ENCODE measurements at places on chromosomes 16 and 17.

DNA sequence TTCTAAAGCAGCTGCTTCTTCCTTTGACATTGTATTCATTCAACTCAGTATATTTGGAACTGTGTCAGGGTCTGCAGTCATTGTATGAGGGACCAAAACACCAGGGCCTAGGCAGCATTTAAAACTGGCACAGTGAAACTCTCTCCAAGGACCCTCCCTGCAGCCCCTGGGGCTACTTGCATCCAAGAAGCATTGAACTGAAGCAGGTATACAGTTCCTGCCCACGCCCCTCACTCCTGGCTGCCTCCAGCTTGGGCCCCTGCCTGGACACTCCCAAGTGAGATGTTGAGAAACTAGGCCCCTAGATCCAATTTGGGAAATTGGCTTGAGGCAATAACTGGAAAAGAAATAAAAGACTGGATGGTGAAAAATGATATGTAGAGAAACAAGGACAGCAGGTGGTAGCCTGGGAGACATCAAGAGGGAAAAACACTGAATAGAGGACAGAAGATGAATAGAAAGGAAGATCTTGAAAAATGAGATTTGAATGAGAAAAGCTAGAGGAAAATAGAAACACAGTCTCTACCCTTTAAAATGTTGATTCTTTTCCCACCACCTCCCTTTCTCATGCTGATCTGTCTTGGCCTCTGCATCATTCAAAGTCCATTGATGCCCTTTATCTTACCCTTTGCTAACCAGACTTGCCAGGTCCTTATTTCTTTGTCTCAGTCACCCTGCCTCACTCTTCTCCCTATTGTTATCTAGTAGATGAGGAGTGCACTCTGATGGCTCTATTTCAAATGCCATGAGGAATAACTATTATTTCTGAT lies 368.8 kb upstream of the CDH8 start:
- DNase-seq = no peak

GRCh38 chr16:12210925-12211869 lies 234.7 kb downstream of the SNX29 start:
- no peak for DNase-seq

DNA sequence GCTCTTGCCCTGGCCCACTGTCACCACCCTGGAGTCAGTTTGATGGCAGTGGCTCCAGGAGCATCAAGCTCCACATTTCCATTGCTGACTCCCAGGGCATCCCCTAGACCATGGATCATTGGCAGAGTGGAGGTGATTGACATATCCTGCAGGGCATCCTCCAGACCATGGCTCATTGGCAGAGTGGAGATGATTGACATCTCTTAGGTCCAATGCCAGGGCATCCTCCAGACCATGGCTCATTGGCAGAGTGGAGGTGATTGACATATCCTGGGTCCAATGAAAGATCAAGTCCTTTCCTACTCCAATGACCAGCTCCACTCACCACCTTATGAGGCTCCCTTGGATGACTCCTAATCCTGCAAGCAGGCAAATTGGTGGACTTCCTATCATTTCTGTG lies 174.3 kb upstream of the NLRP1 start:
- DNase-seq = no peak

DNA sequence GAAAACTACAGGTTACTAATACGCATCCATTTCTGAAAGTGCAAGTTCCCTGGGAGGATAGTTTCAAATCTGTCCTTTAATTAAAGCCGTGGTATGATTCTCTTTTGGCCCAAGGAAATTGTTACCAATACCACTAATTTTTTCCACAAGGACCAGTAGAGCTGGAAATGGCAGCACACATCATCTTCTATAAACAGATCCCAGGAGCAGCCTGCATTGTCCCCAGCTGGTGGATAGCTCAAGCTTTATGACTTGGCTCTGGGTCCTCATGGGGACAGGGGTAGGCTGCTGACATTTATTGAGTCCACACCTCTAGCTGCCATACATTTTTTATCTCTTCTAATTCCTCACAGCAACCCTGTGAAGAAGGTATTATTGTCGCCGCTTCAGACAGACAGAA lies 35.8 kb upstream of the BHLHA9 start:
- no peak for DNase-seq

DNA sequence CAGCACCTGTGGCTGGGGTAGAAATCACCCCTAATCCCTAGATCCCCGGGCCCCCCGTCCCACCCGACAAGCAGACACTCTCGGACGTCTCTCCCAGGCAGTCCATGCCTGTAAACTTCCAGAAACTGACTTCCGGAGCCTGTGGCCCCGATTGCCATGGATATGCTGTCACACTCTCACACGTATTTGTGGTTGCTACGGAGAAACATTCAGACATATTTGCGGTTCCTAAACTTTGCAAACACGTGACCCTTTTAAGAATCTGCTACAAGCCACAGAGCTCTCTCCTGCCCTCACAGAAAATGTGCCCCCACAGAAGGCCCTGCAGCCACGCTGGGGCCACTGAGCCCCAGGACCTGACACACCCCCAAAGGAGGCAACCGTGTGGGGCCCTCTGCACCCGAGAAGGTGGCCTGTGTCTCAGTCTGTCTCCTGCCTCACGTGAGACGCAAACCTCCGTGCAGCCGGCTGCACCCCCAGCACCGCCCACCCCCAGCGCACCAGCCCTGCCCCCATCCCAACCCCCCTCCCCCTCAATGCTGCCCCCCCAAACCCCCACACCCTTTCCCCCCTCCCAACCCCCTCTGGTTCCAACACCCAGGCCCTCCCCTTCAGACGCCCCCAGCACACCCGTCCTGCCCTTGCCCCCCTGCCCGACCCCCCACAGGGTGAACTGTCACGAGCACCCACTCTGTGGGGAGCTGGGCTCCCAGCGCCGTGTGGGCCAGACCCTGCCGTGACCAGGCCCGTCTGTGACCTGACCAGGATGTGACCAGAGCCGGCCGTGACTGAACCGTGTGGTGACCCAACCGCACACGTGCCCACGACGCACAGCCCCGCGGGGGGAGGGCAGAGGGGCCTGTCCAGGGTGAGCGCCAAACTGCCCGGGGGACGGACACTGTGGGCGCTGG lies 66.3 kb upstream of the METRNL start:
- no peak for DNase-seq

GRCh38 chr17:61538480-61538879 lies 52.5 kb downstream of the NACA2 start:
- DNase-seq = no peak

DNA sequence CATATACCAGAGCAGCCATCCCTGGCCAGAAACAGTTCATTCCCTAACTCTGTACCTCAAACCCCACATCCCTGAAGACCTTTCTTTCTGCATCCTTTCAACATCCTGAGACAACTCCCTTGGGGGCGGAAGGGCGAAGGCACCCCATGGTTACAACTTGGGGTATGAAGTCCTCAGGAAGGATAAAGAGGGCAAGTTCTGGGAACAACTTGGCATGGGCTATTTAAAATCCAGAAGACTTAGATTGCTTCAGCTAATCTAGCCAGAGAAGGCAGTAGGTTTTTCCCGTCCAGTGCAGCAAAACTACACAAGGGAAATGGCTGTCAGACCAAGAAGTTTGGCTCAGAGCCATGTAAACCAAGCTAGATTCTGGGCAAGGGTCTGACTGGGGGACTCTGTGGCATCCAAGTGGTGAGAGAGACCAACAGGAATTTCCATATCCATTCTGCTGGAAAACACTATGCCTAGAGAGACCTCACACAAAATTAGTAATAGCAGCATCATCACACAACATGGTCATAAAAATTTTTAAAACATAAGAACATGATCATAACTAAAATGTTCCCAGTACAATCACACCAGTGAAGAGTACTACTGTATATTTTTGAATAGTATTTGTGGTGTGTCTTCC lies 113.2 kb downstream of the CDYL2 start:
- no peak for DNase-seq

DNA sequence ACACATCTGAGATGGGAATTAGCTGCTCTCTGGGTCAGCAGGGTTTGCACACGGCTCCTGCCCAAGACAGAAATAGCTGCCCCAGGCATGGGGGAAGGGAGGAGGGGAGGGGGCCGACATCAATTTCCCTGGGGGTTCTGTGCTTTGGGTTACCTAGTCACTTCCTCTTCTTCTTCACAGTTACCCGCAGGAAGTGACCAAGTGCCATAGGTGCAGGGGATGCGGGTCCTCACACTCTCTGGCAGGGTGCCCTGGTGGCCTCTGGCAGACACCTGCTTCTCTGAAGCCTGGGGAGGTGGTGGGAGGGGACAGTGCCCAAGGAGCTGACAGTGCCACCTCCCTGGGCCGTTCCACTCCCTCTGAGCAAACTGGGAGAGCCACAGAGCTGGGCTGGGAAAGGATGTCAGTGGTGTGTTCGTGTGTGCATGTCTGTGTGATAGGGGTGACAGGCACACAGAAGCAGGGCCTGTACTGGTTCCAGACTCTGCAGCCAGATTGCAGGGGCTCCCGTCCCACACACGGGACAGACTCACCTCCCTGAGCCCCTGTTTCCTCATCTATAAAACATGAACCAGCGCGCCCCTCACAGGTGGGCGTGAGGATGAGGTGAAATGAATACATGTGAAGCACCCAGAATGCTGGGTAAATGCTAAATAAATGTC lies 18.2 kb downstream of the SCN4A start:
- DNase-seq = no peak

DNA sequence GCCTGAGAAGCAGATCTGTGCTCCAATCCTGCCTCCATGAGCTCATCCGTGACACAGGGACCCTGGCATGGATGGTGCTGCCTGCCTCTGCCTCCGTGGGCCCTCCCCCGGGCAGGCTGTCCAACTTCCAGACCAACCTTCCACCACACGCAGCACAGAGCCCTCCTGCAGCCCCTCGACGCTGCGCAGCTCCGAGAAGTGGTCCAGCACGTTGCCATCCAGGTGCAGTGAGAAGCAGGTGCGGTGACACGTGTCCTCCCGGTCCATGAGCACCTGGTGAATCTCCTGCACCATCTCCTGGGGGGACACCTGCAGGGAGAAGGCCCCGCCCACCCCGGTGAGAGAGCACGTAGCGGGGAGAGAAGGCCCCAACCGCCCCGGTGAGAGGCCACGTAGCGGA lies 8.4 kb downstream of the CLUH start:
- no peak for DNase-seq

DNA sequence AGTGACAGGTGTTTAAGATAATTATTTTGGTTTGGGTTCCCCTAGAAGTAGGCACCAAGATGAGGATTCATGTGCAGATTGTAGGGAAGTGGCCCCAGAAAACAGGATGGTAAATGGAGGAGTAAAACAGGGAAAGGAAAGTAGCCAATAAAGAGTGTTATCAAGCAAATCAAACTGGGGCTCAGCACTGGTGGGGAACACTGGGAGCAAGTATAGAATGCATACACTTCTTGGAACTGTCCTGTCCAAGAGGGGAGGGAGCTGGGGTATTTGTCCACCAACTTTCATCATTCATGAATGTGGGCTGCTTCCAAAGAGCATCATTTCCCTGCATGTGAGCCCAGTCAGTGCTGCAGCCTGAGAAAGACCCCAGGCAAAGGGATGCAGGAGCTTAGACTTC lies 215.7 kb upstream of the IRX5 start:
- DNase-seq = no peak

- no peak for DNase-seq
Measured at GRCh38 chr16:83095941-83096692, 469.3 kb downstream of the CDH13 start.

DNA sequence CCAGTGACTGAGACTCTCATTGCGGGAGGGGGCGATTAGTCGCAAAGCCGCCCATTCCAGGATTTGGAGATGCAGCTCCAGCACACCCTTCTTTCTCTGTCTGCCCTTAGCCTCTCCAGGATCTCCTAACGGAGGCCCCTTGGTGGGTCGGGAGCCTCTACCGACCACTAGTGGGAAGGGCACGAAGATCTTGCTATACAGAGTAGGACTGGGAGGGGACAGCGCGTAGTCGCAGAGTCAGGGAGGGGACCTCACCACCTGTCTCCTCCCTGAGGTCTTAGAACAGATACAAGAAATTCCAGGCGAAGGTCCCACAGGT lies 588 bp upstream of the SMTNL2 start:
- no peak for DNase-seq

DNA sequence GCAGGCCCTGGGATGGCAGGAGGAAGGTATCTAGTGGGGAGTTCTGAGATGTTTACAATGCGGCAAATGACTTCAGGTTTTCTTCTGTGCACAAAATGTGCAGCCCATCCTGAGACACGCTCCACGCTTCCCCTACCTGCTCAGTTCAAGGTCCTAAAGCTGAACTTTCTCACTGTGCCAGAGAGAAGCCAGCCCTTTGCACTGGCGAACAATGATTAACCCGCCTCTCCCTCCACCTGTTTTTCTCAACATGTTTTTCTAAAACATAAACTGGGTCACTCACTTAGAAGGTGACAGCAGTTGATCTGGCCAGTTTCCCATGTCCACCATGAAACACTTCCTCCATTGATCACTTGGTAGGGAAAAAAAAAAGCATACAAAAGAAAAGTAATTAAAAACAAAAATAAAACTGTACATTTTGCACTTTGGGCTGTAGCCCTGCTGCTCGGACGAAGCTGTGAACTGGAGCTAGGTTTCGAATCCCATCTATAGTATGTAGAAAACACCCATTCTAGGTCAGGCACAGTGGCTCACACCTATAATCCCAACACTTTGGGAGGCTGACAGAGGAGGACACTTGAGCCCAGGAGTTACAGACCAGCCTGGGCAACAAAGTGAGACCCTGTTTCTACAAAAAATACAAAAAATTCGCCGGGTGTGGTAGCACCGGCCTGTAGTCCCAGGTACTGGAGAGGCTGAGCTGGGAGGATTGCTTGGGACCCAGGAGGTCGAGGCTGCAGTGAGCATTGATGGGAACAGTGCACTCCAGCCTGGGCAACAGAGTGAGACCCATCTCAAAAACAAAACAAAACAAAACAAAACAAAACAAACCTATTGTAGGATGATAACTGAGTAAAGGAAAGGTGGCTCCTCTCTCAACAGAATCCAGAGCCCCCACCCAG lies 6.1 kb upstream of the G6PC1 start:
- no peak for DNase-seq

- DNase-seq = no peak
Measured at GRCh38 chr16:19888834-19889233, 4.2 kb upstream of the GPRC5B start.

- no peak for DNase-seq
Measured at GRCh38 chr16:66511602-66512271, 38.2 kb downstream of the TK2 start.

DNA sequence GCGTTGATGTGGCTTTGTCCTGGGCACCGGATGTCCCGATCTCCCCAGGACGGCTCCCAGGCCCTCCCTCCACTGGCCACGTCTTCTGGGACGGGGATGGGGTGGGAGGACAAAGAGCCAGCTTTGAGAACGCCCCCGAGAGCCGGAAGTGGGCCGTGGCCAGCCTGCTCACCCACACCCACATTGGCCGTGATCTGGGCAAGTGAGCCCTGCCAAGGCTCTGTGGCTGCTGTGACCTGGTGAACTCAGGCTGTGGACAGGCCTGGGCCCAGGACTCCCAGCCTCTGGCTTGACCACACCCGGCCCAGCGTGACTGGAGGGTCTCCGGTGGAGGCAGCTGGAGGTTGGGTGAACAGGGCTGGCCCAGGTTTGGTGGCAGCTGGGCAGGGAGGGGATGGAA lies 3.3 kb downstream of the CDH15 start:
- no peak for DNase-seq

Data from activated T-cell treated with anti-CD3 and anti-CD28 coated beads for 48 hours (primary cell).